ENCODE measurements at places on chromosomes 13 and 19.

DNA sequence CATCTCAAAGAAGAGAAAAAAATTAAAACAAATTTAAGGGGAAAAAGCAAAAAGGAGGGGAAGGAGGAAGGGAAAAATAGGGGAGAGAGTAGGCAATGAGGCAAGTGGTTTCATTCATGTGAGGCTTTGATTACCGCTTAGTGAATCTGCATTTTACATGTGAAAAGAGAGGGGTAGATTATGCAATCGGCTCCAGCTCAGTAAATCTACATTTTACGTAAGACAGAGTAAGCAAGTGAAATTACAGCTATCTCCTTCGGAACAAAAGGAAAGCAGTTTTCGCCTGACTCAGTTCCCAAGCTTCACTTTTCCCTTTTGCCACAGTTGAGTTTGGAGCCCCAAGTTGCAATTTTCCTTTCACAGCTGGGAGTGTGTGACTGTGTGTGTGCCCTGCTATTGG is 16.0 kb upstream of the OLFM2 start:
- DNase-seq = no peak

- no peak for DNase-seq
Observed at GRCh38 chr13:23087880-23088279, 92.9 kb upstream of the SGCG start.

- no peak for DNase-seq
Observed at GRCh38 chr19:45419396-45419795, 4.3 kb downstream of the ERCC1 start.

- no peak for DNase-seq
Observed at GRCh38 chr19:55690109-55690768, 15.2 kb downstream of the EPN1 start.

- DNase-seq = no peak
Observed at GRCh38 chr13:66225072-66225471, 1005.1 kb downstream of the PCDH9 start.

GRCh38 chr13:25455146-25455545 is 83.4 kb downstream of the ATP8A2 start:
- DNase-seq = no peak

DNA sequence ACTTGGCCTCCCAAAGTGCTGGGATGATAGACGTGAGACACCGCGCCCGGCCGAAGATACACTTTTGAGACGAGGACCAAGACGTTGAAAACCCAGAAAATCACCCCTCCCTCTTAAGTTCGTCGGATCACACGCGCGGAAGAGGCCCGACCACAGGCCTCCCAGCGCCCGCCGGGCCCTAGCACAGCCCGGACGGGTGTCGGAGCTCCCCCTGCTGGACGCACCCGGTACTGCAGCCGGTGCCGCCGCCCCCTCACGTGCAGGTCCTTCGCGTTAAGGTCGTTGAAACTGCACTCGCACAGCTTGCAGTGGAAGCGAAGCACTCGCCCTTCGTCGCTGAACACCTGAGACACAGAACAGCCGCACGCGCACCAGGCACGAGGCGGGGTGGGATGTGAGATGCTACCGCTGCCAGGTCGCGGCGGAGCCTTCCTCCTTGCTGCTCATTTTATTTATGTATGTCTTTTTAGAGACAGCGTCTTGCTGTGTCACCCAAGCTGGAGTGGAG is 35.7 kb upstream of the MATK start:
- peak; percentile 85 for DNase-seq

DNA sequence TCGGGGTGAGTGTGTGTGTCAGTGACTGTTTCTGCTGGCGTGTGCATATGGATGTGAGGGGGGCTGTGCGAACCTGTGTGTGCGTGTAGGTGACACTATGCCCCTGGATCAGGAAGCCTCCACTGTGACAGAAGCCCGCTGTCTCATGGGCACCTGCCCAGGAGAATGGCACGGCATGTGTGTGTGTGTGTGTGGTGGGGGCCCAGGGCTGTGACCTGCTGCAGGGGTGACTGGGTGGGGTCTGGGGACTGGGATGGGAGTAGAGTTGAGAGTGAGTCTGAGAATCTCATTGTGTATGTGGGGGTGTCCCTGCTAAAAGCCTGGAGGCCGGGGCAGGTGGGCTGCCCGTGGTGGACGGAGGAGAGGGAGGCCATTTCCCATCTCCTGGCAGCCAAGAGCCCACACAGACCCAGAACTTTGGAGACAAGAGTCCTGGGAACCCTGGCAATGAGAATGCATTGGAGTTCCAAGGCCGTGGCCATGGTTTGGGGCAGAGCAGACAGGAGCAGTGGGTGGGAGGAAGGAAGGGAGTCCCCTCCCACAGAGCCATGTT is 6.4 kb upstream of the TPM4 start:
- no peak for DNase-seq

GRCh38 chr19:1935484-1936208 is 5.3 kb upstream of the CSNK1G2 start:
- DNase-seq = no peak

GRCh38 chr13:60230593-60230992 is 66.9 kb upstream of the DIAPH3 start:
- DNase-seq = no peak

GRCh38 chr19:17687857-17688784 is at the start of gene UNC13A:
Gene UNC13A, minus strand, starts transcription at chr19:17688354. Its CDS starts 155 bp downstream, at chr19:17688199.
- DNase-seq = no peak

Data from activated T-helper 1 cell treated with anti-CD3 and anti-CD28 coated beads, Interleukin-2, amount 50 U/mL, for 16 hours (primary cell).